Hematopoietic multipotent progenitor cell treated with erythropoietin and hydrocortisone succinate and interleukin-3 and kit ligand, for 17 days (in vitro differentiated cells): ENCODE measurements at places on chromosomes 3 and 15.

DNA sequence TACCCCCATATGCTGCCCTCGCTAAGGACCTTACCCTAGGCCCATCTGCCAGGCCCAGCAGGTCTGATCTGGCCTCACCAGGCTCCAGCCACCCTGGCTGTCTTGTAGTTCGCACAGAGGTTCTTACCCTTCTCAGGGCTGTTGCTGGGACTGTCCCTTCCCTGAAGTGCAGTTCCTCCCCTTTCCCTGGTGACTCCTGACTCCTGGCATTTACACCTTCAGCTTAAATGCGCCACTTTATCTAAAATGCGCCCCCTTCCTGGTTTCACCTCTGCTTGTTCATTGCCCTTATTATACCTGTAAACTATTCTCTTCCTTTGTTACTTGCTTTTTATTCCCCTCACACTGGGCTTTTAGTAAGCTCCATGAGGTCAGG is 835 bp upstream of the TTLL3 start:
- no peak for DNase-seq

GRCh38 chr3:114212646-114213045 is 24.7 kb downstream of the ZNF80 start:
- DNase-seq: no peak

- no peak for DNase-seq
Observed at GRCh38 chr15:89627256-89627970, 27.9 kb downstream of the KIF7 start.

- no peak for DNase-seq
Observed at GRCh38 chr15:90580541-90580940, 50.8 kb downstream of the CRTC3 start.

DNA sequence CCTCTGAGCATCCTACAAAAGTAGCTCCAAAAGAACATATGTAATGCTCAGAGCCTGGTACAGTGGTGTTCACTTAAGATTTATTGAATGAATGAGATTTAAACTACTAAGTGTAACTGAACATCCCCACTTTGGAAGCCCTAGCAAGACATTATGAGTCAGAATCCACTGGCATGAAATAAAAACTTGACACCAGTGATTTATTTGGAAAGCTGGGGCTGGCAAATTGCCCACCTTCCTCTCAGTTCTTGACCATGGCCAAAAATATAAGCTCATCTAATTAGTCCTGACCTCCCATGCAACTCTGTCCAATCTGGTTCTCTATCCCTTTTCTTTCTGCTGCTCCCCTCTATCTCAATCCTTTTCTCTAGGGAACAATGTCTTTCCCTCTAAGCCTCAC is 418.0 kb downstream of the PLCL2 start:
- no peak for DNase-seq

DNA sequence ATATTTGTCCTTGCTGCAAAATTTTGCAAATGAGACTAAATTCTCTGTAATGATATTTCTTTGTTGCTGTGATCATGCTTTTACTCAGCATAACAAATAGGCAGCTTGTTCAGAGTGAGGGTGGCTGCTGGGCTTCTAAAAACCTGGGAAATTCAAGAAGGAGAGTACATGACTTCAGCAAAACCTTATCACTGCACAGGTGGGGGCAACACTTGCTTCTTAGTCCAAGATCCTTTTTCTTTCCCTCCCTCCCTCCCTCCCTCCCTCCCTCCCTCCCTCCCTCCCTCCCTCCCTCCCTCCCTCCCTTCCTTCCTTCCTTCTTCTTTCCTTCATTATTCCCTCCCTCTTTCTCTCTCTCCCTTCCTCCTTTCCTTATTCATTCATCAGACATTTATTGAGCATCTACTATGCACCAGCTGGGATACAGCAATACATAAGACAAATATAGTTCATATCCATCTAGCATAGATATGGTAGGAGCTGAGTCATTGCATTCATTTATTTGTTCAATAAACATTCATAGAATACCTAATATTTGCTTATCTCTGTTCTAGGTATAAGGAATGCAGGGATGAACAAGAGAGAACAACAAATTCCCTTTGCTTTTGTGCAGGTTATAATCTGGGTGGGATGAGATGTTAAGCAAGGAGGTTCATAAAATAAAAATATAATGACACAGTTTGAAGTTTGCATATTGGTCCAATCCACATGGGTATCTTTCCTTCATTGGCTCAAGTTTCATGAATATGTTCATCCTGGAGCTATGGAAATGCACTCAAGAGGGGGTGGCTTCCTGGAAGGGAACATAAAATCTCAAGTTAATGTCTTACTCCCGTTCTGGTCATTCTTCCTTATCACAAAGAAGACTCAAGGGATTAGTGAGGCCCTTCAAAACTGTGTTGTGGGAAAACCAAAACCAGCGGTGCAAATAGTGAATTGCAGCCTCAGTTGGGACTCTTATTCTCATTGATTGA is 210.7 kb downstream of the PDCD6IP start:
- no peak for DNase-seq

DNA sequence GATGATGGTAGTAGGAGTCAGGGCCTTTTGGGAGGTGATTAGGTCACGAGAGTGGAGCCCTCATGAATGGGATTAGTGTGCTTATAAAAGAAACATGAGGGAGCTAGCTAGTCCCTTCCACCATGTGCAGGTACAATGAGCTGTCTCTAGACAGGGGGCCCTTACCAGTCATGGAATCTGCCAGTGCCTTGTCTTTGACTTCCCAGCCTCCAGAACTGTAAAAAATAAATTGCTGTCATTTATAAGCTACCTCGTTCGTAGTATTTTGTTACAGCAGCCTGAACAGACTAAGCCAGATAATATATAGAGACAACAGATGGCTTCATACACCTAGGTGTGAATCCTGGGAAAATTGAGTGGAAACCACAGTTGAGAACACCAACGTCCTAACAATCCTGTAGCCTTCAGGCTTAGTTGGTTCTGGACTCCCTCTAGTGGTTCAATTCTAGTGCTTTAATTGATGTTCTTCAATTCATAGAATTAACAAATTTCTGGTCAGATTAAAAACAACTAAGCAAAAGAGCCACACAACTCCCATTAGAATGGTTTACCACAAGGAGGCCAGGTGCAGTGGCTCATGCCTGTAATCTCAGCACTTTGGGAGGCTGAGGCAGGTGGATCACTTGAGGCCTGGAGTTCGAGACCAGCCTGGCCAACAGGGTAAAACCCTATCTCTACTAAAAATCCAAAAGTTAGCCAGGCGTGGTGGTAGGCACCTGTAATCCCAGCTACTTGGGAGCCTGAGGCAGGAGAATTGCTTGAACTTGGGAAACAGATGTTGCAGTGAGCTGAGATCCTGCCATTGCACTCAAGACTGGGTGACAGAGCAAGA is 21.3 kb upstream of the GATM start:
- peak; percentile 55 for DNase-seq

DNA sequence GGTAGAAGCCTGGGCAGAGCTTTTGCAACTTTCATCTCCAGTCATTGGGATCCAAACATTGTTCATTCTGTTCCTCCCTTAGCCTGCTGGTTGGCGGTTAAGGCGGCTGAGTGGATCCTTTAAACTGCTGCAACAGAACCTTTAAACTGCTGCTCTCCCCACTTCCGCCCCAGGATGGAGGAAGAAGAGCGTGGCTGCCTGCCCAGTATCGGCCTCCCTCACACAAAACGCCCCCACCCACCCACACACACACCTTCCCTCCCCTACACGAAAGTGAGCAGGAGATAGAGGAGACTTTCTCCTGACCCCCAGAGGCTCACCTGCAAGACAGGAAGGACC is 460 bp upstream of the ZMAT3 start:
- no peak for DNase-seq

- DNase-seq: no peak
Observed at GRCh38 chr3:197493049-197493448, 62.7 kb downstream of the BDH1 start.

GRCh38 chr3:25781758-25782594 is 1.3 kb downstream of the NGLY1 start:
- DNase-seq: no peak

- DNase-seq: no peak
Observed at GRCh38 chr3:140508550-140508949, 169.3 kb upstream of the TRIM42 start.

GRCh38 chr15:98524838-98525660 is 123.3 kb upstream of the IGF1R start:
- no peak for DNase-seq

DNA sequence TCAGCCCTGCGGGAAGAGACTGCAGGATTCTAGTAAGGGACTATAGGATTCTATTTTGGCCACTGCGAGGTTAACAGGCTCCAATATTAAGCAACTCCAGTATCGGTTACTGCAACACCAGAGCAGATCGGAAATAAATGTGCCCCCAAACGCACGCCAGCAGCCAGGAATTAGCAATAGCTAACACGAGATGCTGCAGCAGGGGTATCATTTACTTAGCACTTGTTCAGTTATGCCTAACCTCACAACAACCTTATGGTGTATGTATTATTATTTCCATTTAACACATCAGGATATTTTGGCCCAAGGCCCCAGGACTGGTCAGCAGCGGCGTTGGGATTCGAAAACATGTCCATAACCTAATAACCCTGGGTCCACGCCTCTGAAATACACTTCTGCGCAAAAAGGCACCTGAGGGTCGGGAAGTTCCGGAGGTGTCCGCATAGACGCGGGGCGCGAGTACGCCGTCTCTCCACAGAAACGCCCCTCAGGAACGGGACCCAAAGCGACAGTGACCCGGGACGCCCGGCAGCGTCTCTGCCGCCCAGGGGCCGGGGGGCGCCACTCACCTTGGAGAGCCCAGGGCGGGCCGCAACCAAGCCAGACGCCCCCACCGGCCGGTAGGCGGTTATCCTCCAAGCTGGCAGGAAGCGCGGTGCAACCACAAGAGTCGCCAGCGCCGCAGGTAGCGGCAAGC is 681 bp downstream of the PIK3CB start:
- DNase-seq: peak; percentile 42

GRCh38 chr3:186090901-186091300 is 18.0 kb downstream of the ETV5 start:
- DNase-seq: no peak

GRCh38 chr15:77014132-77015081 is 19.5 kb downstream of the PSTPIP1 start:
- no peak for DNase-seq

DNA sequence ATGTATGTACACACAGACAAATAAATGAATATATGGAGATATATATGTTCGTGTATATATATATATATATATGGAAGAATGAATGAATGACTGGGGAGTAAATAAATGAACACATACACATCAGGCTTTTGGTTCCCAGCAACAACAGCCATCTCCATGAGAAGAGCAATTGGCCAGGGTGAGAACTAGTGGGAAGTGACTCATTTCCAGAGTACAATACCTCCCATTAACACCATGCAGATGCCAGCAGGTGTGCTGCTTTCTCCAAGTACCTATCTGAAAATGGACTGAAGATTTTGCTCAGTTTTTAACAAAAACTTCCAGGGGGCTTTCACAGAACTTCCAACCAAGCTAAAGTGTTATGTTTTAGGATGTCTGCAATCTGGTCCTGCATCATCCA is 179.8 kb upstream of the SLC2A2 start:
- DNase-seq: no peak

DNA sequence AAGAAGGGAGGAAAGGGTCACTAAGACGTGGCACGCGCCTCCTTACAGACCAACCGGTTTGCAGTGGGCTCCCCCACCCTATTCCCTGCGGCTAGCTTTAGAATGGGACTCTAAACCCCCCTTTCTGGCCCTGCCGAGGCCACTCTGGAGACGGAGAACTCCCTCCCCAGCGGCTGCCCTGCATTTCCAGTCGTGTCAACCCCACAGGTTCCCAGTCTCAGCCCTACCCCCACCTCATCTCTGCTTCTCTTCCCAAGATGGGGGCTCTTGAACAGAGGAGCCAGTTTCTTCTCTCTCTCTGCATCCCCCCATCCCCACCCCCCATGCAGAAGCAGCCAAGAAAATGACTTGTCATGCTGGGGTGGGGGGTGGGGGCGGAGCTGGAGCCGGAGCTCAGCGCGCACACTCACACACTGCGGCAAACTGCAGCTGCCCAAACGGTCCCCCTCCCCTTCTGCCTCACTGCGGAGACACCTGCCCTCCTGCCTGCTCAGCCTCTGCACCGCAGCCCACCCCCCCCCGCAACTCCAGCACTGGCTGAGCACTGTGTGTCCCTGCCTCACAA is 871 bp downstream of the MAP1A start:
- no peak for DNase-seq

DNA sequence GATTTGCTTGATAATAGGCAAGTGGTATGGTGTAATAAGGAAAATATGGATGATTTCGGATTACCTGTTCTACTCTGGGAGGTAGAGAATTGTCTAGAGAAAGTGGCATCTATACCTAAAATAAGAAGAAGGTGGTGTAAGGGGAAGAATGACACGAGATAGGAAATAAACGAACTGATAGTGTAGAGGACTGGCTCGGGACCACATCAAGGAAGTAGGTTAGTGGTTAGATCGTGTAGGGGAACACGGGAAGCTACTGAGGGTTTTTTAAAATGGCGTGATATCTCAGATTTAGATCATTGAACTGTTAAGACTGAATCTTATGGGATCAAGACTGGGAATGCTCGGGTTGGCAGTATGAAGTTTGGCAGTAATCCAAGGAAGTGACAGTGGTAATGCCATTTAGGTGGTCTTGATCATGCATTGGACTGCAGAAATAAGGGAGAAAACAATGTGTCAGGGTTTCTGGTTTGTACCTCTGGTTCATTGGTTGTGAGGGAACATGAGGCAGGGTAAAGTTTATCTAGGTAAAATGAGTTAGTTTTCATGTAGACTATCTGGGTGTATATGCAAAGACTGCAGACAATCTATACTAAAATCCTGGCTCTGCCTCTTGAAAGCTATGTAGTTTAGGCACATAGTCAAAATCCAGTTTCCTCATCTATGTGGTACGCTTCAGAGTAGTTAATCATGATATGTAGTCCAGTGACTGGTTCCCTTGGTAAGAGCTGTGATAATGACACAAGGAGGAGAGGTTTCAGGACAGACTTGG is 7.4 kb downstream of the RPL14 start:
- no peak for DNase-seq

GRCh38 chr15:90106522-90107117 is 4.4 kb upstream of the IDH2 start:
- DNase-seq: no peak

- DNase-seq: no peak
Observed at GRCh38 chr3:8324747-8325146, 176.9 kb upstream of the LMCD1 start.

DNA sequence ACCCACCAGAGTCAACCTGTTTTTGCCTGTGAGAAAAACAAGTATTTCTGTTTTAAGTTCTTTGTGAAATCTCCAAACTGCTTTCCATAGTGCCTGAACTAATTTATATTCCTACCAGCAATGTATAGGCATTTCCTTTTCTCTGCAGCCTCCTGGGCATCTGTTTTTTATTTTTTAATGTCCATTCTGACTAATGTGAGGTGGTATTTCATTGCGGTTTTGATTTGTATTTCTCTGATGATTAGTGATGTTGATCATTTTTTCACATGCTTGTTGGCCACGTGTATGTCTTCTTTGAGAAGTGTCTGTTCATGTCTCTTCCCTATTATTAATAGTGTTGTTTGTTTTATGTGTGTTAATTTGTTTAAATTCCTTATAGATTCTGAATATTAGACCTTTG is 820.5 kb downstream of the MCTP2 start:
- no peak for DNase-seq

GRCh38 chr3:193096076-193096475 is 144.9 kb upstream of the PLAAT1 start:
- no peak for DNase-seq
